Upper lobe of right lung (tissue), 1 donor: ENCODE measurements at places on chromosomes 13 and 19. TPM values are rescaled to one million over a fixed set of nuclear protein-coding genes. Genes with fewer than 3 reads are reported as not detected.

DNA sequence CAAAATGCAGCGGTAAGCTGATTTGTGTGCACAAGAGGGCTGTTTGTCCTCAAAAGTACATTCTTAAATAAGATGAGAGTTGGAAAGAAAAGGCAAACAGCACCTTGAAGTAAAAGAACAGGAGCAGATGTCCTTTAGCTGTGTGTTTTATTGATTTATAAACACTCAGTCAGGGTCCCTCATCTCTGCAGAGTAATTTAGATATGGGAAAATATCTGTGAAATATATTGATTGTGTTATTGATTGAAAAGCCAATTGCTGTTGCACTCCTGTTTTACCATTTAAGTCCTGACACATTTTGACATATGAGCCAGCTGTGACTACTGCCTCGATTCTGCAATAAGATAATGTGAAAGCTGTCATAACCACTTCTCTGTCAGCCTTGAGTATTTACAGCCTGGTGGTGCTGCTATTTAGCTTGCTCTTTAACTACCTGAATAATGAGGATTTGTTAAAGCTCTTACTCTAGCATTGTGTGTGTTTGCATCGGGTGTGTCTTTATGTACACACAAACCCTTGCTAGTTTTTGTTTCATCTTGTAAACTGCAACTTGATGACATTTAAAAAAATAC lies 550.1 kb downstream of the DACH1 start:
- no peaks in the 10 kb centered on the region for H3K36me3 ChIP-seq
- H3K4me1 ChIP-seq, result no peaks in the 10 kb centered on the region
- H3K27ac ChIP-seq, result no peak overlapping the region
- no peaks in the 10 kb centered on the region for H3K27me3 ChIP-seq
- no peak for DNase-seq

DNA sequence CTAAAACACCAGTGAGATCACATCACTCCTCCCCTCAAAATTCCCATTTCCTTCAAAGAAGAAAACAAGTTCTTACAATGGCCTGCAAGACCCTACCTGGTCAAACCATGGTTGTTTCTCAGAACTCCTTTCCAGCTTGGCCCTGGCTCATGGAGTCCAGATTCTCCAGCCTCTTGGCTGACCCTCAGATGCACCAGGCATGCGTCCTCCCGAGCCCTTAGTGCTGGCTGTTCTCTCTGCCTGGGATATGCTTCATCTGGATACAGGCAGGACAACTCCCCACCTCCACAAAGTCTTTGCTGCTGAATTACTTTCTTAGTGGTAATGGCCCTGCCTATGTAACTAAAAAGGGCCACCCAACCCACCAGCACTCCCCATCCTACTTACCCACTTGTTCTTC lies 94.3 kb downstream of the MBNL2 start:
- H3K36me3 ChIP-seq, result no peaks in the 10 kb centered on the region
- no peak for DNase-seq
- H3K4me3 ChIP-seq, result no peak overlapping the region
- no peaks in the 10 kb centered on the region for H3K27me3 ChIP-seq
- peaks cover 22% of the 10 kb centered on the region for H3K4me1 ChIP-seq

DNA sequence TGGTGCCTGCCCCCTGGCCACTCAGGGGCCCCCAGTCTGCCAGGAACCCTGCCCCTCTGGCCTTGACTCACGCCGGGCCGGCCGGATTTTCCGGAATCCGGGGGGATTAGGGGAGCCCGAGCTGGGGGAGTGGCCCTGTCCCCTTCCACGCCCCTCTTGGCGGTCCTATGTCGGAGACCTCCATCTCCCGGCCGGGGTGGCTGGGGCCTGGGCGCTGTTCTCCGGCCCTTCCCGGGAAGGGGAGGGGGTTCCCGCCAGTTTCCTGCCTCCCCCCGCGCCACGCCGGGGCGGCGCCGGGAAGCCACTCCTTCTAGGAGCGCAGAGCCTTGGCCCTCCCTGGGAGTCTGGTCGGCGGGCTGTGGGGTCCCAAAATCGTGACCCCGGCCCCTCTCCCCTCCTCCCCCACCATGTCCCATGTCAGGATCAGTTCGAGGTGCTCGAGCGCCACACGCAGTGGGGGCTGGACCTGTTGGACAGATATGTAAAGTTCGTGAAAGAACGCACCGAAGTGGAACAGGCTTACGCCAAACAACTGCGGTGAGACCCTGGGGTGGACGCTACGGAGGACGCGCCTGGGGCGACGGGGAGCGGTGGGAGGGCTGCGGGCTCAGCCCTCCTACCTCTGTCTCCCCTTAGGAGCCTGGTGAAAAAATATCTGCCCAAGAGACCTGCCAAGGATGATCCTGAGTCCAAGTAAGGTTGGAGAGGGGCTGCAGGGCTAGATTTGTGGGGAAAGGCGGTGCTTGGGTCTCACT lies 1.3 kb downstream of the TRIP10 start:
- peak overlapping the region; percentile 91 for H3K4me3 ChIP-seq
- DNase-seq, result peak; percentile 81
- H3K36me3 ChIP-seq, result peaks cover 23% of the 10 kb centered on the region
- peaks cover 52% of the 10 kb centered on the region for H3K4me1 ChIP-seq

GRCh38 chr19:6481541-6482342 lies at the start of gene DENND1C:
DENND1C (minus strand) TSS chr19:6481787; CDS start chr19:6481695, 92 bp downstream.
- H3K4me3 ChIP-seq, result peak within 1 kb of the TSS; percentile 51
- peak within 1 kb of the TSS; percentile 79 for H3K27ac ChIP-seq
- no peak for DNase-seq
- H3K27me3 ChIP-seq, result peaks cover 5% of the 10 kb centered on the region
- no peaks in the 10 kb centered on the region for H3K36me3 ChIP-seq

DNA sequence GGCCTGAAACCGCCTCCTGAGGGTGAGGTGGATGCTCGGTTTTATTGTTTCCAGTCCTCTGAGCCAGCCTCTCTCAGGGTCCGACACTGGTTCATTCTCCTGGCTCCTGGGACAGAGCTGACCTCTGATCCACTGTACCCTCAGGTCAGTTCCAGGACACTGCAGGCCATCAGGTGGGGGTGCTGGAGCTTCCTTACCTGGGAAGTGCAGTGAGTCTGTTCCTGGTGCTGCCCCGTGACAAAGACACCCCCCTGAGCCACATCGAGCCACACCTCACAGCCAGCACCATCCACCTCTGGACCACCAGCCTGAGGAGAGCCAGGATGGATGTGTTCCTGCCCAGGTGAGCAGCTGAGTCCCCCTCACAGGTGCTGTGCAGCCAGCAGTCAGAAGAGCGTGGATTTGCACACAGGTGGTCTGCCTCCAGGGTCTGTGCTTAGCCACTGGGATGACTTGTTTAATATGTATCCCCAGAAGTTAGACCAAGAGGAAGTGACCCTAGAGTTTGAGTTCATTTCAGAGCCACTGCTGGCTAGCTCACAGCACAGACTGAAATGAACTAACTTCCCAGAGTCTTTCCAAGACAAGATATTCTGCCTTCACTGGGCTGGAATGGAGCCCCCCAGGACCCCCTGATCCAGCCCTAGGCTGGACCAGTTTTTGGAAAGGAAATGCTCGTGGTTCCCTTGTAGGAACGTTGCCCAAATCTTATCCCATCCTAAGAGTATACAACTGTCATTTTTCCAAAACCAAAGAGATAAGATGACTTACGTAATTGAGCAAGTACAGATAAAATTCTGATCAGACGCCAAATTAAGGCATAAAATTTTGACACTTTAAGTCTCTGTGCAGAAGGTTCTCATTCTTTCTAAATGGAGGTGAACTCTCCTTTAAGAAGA lies 8.8 kb downstream of the SERPINE3 start:
- no peak overlapping the region for H3K27ac ChIP-seq
- no peaks in the 10 kb centered on the region for H3K36me3 ChIP-seq
- H3K4me1 ChIP-seq, result no peaks in the 10 kb centered on the region
- H3K27me3 ChIP-seq, result no peaks in the 10 kb centered on the region
- DNase-seq, result no peak
- H3K4me3 ChIP-seq, result no peak overlapping the region

- DNase-seq, result peak; percentile 70
- no peaks in the 10 kb centered on the region for H3K36me3 ChIP-seq
- no peak overlapping the region for H3K4me3 ChIP-seq
- H3K27me3 ChIP-seq, result peaks cover 8% of the 10 kb centered on the region
Observed at GRCh38 chr19:43784981-43785808, 4.4 kb upstream of the KCNN4 start.

- no peaks in the 10 kb centered on the region for H3K27me3 ChIP-seq
- H3K4me1 ChIP-seq, result no peaks in the 10 kb centered on the region
- peaks cover 93% of the 10 kb centered on the region for H3K36me3 ChIP-seq
- no peak for DNase-seq
- H3K27ac ChIP-seq, result no peak overlapping the region
Observed at GRCh38 chr19:34327851-34328250, 37.1 kb upstream of the GPI start.

- H3K4me1 ChIP-seq, result no peaks in the 10 kb centered on the region
- H3K4me3 ChIP-seq, result no peak overlapping the region
- no peaks in the 10 kb centered on the region for H3K27me3 ChIP-seq
Observed at GRCh38 chr19:4529924-4530522, 5.0 kb downstream of the PLIN5 start.

GRCh38 chr19:12834976-12835757 lies 788 bp upstream of the RTBDN start:
- peaks cover 13% of the 10 kb centered on the region for H3K4me1 ChIP-seq
- no peak overlapping the region for H3K4me3 ChIP-seq
- H3K36me3 ChIP-seq, result no peaks in the 10 kb centered on the region

DNA sequence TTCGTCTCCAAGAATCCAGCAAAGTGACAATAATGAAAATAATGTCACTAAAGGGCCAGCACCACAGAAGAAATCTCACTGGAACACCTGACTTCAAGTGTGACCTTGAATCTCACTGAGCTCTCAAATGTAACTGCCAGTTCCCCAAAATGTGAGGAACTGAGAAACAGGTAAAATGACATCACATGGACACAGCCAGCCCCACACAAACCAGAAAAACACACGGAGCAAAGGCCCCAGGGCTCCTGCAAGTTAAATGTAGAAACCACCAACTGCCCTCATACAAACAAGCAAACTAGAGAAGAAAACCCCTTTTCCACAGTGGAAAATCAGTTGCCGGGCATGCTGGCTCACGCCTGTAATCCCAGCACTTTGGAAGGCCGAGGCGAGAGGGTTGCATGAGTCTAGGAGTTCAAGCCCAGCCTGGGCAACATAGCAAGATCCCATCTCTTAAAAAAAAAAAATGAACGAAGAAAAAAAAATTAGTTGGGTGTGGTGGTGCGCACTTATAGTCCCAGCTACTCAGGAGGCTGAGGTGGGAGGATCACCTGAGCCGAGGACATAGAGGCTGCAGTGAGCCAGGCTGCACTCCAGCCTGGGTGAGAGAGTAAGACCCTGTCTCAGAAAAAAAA lies 8.7 kb upstream of the KANK2 start:
- H3K4me3 ChIP-seq, result no peak overlapping the region
- H3K27me3 ChIP-seq, result no peaks in the 10 kb centered on the region
- no peak overlapping the region for H3K27ac ChIP-seq
- H3K36me3 ChIP-seq, result peaks cover 19% of the 10 kb centered on the region
- no peak for DNase-seq
- H3K4me1 ChIP-seq, result peaks cover 13% of the 10 kb centered on the region

DNA sequence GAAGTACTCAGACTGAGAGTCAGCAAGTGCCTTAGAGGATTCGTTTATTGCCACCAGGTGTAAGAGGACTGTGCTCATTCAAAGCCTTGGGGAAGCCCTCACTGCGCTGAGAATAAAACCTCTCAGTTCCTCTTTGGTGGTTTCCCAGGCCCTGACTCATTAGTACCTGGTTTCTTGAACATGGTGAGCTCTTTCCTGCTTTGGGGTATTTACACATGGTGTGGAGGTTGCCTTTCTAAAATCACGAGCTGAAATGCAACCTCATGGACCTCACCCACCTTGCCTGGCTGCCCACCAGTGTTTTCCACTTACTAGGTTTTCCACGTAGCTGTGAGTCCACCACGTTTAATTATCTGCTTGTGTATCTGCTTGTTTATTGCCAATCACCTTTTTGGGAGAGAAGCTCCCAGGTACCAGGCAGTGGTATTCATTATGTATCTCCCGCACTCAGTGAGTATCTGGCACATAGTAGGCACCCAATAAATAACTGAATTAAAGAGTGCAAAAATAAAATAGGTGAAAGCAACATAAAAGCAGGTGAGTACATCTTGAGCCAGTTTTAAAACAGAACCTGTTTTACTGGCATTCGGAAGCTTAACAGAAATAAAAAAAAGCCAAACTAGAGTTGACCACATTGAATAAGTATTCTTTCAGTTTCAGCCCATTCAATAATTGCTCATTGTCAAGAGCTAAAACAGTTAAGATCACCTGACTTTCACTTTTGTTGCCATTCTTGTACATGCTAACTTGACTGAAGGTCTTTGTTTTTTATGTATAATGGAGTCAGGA lies 533.0 kb downstream of the MYO16 start:
- no peaks in the 10 kb centered on the region for H3K36me3 ChIP-seq
- no peaks in the 10 kb centered on the region for H3K4me1 ChIP-seq
- no peak overlapping the region for H3K27ac ChIP-seq
- H3K27me3 ChIP-seq, result no peaks in the 10 kb centered on the region

DNA sequence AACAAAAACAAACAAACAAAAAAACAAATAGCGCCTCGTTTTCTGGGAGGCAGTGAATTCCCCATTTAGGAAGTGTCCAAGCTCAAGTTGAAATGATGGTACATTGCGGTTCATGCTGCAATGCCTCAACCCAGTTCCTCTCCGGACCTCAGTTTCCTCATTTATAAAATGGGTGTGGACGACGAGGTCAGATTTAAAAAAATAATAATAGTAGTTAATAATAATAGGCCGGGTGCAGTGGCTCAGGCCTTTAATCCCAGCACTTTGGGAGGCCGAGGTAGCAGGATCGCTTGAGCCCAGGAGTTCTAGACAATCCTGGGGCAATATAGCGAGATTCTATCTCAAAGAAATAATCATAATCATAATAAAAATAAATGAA lies 15.5 kb upstream of the ERCC1 start:
- H3K4me1 ChIP-seq, result peaks cover 9% of the 10 kb centered on the region
- H3K4me3 ChIP-seq, result peak overlapping the region; percentile 72
- DNase-seq, result no peak
- H3K36me3 ChIP-seq, result no peaks in the 10 kb centered on the region

DNA sequence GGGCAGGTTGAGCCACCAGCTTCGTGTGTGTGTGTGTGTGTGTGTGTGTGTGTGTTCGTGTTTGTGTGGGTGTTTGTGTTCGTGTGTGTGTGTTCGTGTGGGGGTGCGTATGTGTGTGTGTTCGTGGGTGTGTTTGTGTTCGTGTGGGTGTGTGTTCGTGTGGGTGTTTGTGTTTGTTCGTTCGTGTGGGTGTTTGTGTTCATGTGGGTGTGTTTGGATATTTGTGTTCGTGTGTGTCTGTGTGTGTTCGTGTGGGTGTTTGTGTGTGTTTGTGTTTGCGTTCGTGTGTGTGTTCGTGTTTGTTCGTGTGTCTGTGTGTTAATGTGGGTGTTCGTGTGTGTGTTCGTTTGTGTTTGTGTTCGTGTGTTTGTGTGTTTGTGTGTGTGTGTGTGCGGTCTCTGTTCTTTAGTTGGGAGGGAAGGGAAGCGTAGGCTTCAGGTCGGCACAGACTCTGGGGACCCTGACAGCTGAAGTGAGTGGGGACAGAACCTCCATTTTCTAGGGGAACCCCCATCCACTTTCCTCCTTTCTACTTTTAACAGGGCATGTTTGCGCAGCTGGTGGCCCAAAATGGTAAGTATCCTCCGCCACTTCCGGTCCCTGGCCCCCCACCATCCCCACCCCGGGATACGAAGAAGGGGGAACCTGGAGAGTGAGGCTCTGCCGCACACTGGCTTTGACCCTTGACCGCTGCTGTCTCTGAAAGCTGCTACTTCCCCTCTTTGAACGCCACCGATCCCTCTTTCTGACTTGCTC lies 1.6 kb downstream of the TNFSF9 start:
- peak overlapping the region; percentile 78 for H3K4me3 ChIP-seq
- H3K27me3 ChIP-seq, result no peaks in the 10 kb centered on the region
- H3K4me1 ChIP-seq, result peaks cover 26% of the 10 kb centered on the region
- DNase-seq, result no peak
- no peak overlapping the region for H3K27ac ChIP-seq

The SELENOV gene
- total RNA-seq, result not detected

The ZNF709 gene
- 2.6 TPM for total RNA-seq

The PLEKHJ1 gene
- 54.6 TPM for total RNA-seq

The CLEC17A gene
- not detected for total RNA-seq

The PABPC3 gene
- 0.12 TPM for total RNA-seq
